ENCODE measurements at places on chromosomes 12 and 14. TPM values are rescaled to one million over a fixed set of nuclear protein-coding genes. Genes with fewer than 3 reads are reported as not detected.

LRTM2 gene
- not detected for polyA plus RNA-seq

DYNLL1 gene
- 365 TPM for polyA plus RNA-seq

OTOGL gene
- polyA plus RNA-seq: 0.28 TPM

ASIC1 gene
- 11.4 TPM for polyA plus RNA-seq

FGF6 gene
- not detected for polyA plus RNA-seq

SSTR1 gene
- polyA plus RNA-seq: 1.3 TPM

KLRF2 gene
- not detected for polyA plus RNA-seq

DACT1 gene
- polyA plus RNA-seq: 33.4 TPM

DAO gene
- not detected for polyA plus RNA-seq

- peak overlapping the region; percentile 47 for H3K4me3 ChIP-seq
- peaks cover 49% of the 10 kb centered on the region for H3K27me3 ChIP-seq
- H3K4me1 ChIP-seq: peaks cover 30% of the 10 kb centered on the region
- peak; percentile 27 for DNase-seq
Observed at GRCh38 chr14:104864267-104865080, 594 bp upstream of the CEP170B start.

DNA sequence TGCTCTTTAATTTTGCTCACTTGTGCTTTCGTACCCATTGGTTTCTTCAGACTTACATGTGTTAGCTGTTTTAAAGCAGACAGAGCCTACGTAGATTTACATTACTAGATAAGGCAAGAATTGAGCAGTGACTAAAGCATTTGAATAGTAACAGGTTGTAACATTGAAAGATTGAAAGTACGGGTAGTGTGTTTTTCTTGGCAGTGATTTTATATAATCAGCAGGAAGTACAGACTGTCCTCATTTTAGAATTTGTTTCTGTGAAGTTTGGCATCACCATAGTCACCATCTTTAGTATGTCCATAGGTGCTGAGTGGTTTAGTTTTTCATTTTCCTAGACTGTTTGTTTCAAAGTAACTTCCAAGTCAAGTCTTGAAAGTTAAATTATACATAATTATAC, 14.0 kb downstream of the RTRAF start:
- no peak overlapping the region for H3K4me3 ChIP-seq
- H3K4me1 ChIP-seq: no peaks in the 10 kb centered on the region
- no peaks in the 10 kb centered on the region for H3K27me3 ChIP-seq
- no peak overlapping the region for H3K27ac ChIP-seq
- DNase-seq: no peak

DNA sequence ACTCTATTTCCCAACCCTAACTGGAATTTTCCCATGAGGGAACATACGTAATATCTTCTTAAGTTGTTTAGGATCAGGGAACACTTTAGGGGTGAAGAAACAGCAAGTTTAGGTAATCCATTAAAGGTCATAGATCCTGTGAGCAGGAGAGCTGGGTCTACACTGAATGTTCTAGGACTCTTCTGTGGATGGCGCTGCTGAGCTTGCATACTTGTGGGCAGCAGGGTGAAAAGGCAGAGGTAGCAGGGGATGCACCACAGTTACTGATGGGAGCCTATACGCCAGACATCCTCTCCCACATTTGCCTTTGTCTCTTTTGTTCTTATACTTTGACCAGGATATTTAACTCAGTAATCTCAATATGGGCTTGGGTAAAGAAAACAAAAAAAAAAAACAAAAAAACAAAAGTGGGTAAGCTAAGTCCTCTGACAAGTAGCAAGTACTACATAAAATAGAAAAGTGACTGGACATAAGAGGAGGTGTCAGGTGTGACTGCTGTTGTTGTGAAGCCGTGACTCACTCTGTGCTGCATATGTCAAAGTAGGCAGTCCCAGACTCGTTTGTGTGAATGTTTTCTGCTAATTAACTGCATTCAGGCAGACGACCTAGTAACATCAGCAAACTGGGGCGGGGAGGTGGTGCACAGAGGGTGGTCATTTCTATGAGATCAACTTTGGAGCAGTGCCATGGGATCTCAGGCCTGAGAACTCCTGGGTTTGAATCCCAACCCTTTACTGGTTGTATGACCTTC, 31.6 kb downstream of the NEUROD4 start:
- no peak for DNase-seq
- H3K27me3 ChIP-seq: no peaks in the 10 kb centered on the region
- no peaks in the 10 kb centered on the region for H3K4me1 ChIP-seq
- no peak overlapping the region for H3K27ac ChIP-seq
- H3K4me3 ChIP-seq: no peak overlapping the region
- no peaks in the 10 kb centered on the region for H3K36me3 ChIP-seq

- no peaks in the 10 kb centered on the region for H3K36me3 ChIP-seq
- no peaks in the 10 kb centered on the region for H3K27me3 ChIP-seq
- H3K27ac ChIP-seq: no peak overlapping the region
- no peaks in the 10 kb centered on the region for H3K4me1 ChIP-seq
Observed at GRCh38 chr12:91811481-91812287, 334.0 kb downstream of the BTG1 start.

- H3K27me3 ChIP-seq: no peaks in the 10 kb centered on the region
- H3K27ac ChIP-seq: no peak overlapping the region
- no peaks in the 10 kb centered on the region for H3K4me1 ChIP-seq
- DNase-seq: no peak
- no peaks in the 10 kb centered on the region for H3K36me3 ChIP-seq
Observed at GRCh38 chr12:44240186-44240585, 404.3 kb downstream of the TMEM117 start.

DNA sequence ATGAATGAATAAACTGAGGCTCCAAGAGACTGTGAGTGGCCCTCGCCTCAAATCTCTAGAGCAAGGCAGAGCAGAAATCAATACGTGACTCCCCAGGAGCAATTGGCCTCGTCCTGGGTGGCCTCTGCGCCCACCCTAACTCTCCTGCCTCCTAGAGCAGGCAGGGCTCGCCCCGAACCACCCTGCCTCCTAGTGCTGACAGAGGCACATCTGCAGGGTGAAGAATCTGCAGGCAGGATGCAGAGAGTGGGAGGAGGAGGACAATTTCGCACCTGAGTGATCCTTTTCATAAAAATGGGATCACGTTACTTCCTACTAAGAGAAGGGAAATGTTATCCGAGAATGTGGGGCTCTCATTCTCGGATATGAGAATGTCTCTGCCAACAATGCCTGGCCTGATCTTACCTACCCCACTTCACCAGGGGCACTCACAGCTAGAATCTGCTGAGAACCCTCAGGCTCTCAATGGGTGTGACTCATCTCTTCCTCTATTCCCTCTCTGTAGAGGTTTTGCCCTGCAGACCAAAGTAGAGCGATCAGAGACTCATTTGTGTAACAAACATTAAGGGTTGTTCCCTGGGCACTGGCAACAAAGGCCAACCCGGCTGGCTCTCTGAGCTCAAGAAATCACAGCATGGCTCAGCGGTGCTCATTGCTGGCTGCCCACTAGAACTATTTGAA, 61.7 kb upstream of the BCL2L14 start:
- no peaks in the 10 kb centered on the region for H3K36me3 ChIP-seq
- H3K4me3 ChIP-seq: no peak overlapping the region
- peak overlapping the region; percentile 10 for H3K27ac ChIP-seq
- peaks cover 41% of the 10 kb centered on the region for H3K4me1 ChIP-seq

- no peak overlapping the region for H3K27ac ChIP-seq
- H3K4me3 ChIP-seq: no peak overlapping the region
- peaks cover 18% of the 10 kb centered on the region for H3K4me1 ChIP-seq
- DNase-seq: no peak
- no peaks in the 10 kb centered on the region for H3K36me3 ChIP-seq
Observed at GRCh38 chr14:67417633-67418032, 5.7 kb upstream of the PLEK2 start.

GRCh38 chr14:68377459-68377858, 415.4 kb downstream of the ZFP36L1 start:
- H3K4me3 ChIP-seq: no peak overlapping the region
- peak overlapping the region; percentile 79 for H3K27ac ChIP-seq
- H3K27me3 ChIP-seq: no peaks in the 10 kb centered on the region
- H3K36me3 ChIP-seq: no peaks in the 10 kb centered on the region

DNA sequence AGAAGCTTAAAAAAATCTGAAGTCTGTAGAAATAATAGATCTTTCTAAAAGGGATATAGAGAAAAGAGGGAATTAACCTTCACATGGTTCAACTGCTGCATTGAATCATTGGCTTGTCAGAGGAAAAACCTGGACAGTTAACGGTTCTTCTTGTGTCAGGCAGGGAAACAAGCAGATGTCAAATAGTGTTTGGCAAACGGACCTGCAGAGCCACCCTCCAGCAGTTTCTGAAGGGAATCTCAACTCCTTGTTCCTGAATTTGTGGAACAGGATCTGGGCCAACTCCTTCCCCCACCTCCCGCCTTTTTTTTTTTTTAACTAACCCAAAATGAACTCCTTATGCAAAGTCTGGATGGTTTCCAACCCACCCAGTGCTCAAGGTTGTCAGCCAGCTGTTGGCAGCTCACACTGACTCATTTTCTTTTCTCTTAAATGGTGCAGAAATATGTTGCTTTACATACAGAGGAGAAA, 187.3 kb downstream of the CAND1 start:
- H3K27ac ChIP-seq: no peak overlapping the region
- H3K4me3 ChIP-seq: no peak overlapping the region
- DNase-seq: no peak
- no peaks in the 10 kb centered on the region for H3K27me3 ChIP-seq
- peaks cover 9% of the 10 kb centered on the region for H3K4me1 ChIP-seq
- H3K36me3 ChIP-seq: no peaks in the 10 kb centered on the region
